ENCODE measurements at places on chromosomes 3 and 15.

- no peak for DNase-seq
Observed at GRCh38 chr3:125123451-125124305, 67.9 kb upstream of the HEG1 start.

- no peak for DNase-seq
Observed at GRCh38 chr3:73060302-73060723, 1.1 kb upstream of the EBLN2 start.

DNA sequence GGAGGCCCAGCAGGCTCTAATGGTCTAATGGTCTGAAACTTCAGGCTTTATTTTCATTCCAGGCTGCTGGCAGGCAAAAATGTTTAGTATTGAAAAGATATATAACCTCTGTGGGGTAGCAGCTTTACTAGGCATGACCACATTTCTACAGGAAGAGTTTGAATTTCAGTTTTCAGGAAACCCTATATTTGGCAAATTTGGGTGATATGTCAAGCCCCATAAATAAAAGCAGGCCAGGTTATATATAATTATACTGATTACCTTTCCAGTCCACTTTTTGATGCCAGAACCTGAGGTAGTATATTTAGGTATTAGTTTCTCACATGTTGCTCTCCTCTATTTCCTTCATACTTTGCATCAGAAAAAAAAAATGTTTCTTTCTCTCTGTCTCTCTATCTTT, 37.2 kb upstream of the PHLDB2 start:
- DNase-seq: no peak

- no peak for DNase-seq
Observed at GRCh38 chr3:159830523-159831154, 158.0 kb upstream of the IL12A start.

DNA sequence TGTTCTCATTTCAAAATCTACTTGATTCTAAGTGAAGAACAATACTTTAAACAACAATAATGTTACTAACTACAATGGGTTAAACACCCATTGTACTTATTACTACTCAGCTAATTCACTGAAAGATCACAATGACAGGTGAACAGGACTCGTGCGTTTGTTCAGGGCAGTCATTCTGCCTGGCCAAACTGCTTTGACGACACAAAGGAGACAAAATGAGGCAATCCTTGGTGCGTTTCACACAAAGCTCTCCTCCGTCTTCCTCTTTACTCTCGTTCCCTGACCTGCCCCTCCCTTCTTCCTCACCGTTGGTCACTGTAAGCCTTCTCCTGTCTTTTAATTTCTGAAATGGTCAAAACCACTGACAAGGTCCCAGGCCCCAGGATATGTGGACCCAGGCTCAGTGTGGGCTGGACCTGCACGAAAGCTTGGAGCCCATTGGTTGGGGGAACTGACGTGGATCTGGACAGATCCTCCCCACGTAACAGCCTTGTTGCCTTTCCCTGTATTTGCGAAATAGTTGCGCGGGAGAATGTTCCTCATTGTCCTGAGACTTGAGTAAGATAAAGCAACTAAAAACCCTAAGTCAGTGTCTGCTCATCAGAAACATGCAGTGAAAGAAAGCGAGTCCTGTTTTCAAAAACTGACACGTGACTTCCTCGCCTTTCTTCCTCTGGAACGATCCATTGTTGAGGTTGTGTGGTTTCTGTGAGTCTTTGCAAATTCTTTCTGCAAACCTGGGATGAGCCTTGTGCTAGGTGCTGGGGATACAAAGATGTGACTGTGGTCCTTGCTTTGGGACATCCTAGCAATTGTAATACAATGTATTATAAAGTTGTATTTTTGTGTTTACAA, 147.1 kb upstream of the RGMA start:
- no peak for DNase-seq

GRCh38 chr3:155549087-155549486, 195.8 kb downstream of the PLCH1 start:
- no peak for DNase-seq

DNA sequence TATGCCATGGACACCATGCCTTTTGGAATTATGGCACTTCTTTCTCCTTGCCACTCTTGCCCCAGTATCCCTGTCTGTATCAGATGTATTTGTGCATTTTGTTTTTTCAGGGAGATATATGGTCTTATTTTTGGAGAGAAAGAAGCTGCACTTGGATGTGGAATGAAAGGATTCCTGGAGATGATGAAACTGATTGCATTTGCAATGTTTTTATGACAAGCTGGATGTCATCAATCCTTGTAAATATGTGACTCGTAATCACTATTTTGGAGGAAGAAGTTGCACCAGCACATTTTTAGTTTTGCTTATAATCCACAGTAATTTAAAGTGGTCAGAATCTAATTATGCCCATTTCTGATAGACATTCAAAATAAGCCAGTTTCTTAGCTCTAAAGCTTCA, 165.0 kb downstream of the NR1D2 start:
- DNase-seq: no peak

DNA sequence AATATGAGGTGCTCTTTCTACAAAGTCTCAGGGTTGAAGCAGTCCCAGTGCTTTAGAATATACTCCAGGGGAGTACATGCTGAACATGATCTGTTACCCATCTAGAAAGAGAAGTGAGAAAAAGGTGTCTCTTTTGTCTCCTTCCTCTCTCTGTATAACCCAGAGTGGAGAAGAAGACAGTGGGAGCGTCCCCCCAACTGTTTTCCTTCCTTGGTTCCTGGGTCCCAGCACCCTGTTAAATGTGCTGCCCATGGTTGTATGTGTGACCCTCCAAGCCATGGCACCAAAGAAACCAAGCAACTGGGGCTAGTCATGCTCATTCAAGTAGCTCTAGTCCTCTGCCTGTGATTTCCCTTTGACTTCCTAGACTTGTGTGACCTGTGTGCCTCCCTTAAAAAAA, 683.7 kb downstream of the TBL1XR1 start:
- DNase-seq: no peak

- DNase-seq: no peak
Observed at GRCh38 chr3:144968750-144969350, 997.2 kb downstream of the DIPK2A start.

- no peak for DNase-seq
Observed at GRCh38 chr15:64237677-64238076, 74.9 kb upstream of the PPIB start.

DNA sequence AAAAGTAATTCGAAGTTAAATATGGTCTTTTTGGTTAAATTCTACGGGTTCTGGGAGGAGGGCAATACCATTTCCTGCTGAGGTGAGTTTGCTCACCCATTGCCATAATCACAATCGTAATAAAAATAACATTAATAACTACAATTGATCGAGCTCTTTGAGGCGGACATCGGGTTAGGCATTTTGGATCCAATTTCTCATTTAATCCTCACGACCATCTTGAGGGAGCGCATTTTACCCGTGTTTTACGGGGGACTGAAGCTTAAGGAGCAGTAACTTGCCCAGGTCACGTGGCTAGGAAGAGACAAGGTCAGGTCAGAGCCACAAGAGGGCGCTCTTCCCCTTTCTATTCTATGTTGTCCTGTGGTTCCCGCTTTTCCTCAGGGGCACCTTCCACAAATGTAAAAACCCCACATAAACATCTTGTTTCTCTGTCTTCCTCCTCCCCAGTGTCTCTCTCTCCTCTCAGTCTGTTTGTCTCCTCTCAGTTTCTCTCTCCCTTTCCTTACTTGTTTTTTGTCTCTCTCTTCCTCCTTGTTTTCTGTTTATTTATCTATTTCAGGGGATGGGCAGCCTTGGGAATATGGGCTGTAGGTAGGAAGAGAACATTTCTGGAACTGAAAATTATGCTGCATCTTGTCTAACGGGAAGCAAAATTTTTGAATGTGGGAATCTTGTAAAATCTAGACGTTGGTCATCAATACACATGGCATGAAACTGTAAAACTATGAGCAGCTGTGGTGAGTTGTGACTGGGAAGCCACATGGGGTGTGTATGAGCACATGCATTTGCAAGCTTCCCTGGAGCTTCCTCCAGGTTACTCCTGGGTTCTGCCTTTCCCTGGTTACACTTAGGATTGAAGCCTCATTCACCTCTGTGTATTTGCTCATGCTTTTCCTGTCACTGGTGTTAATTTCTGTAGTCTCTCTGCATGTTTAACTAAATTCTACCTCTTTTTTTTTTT, 71.0 kb downstream of the SQOR start:
- peak; percentile 51 for DNase-seq

DNA sequence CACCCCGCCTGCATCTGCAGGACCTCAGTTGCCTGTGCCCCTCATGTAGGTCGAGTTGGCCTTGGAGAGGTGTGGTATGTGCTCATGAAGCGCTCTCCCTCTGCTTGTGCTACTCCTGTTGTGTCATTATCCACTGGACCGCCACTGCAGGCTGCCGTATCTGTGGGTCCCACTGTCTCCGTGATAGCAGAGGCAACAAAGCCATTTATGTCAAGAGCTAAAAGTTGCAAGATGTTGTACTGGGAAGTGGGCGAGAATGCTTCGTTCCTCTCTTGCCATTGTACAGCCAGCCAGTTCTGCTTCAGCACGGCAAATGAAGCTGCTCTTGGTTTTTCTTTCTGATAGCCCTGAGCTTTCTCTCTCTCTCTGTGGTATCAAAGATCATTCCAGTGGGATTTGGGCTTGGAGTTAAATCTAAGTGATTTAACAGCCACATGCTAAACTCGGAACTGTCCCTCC, 89.0 kb downstream of the TMEM212 start:
- DNase-seq: no peak

GRCh38 chr3:36215241-36215640, 165.1 kb upstream of the STAC start:
- DNase-seq: no peak

DNA sequence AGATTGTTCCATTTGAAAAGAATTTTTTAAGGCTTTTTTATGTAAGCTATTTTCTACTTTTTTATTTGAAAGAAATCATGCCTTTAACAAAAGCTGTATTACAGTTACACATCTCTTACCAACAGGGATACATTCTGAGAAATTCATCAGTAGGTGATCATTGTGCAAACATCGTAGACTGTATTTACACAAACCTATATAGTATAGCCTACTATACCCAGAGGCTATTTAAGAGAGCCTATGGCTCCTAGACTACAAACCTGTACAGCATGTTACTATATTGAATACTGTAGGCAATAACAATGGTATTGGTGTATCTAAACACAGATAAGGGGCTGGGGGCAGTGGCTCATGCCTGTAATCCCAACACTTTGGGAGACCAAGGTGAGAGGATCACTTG, 43.1 kb downstream of the PEAK1 start:
- DNase-seq: no peak

GRCh38 chr3:105676621-105677300, 192.1 kb downstream of the CBLB start:
- no peak for DNase-seq

GRCh38 chr3:13251166-13251903, 168.8 kb downstream of the NUP210 start:
- DNase-seq: no peak

DNA sequence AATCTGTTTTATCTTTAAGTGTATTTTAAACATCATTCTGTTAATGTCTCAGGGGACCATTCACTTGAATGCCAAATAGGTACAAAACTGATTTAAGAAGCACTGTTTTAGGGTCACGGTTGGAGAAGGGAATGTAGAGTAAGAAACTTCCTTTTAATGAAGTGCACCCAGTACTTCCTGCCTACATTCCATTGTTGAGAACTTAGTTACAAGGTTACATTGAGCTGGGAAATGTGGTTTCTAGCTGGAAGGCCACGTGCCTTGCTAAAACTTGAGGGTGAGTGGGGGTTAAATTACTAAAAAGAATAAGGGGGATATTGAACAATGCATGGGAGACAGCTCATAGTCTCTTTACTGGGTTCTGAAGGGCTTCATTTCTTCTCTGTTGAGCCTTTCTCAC, 78.3 kb upstream of the TBC1D5 start:
- no peak for DNase-seq

GRCh38 chr3:131694376-131694775, 191.6 kb upstream of the MRPL3 start:
- no peak for DNase-seq

DNA sequence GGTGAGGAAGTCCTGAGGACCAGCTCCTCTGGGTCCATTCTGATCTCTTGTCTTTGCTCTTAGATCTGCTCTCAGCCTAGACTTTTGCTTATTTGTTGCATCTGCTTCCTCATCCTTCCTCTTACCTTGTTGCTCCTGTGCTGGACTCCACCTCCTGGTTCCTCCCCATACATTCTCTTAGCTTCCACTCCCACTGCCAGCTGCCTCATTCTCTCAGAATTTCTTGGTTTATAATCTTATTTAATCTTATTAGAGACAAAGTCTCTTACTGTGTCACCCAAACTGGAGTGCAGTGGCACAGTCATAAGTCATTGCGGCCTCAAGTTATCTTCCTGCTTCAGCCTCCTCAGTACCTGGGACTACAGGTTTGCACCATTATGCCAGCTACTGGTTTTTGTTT, 68.2 kb upstream of the PSMD6 start:
- DNase-seq: no peak

GRCh38 chr3:178455946-178456345, 80.3 kb upstream of the KCNMB2 start:
- no peak for DNase-seq

DNA sequence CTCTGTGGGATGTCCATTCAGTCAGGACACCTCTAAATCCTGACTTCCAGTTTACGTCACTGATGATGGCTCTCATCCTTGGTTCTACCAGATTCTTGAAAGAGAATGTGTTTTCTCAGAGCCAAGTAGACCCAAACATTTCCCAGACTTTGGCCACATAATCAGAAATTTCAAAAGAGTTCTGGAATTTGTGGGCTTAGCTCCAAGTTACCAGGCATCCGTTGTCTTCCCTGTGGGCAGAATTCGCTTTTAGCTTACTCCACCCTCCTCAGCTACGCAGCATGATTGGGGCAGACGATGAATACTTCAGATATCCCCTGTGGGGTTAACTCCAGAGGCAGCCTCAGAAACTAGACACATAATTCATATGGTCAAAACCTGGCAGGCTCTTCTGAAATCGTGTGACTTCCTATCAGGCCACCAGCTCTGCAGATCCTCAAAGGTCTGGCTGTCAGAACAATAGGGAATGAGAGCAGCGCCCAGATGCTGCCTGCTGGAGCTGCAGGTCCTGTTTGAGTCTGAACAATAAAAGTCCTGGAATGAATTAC, 30.6 kb downstream of the CRTC3 start:
- no peak for DNase-seq

- DNase-seq: no peak
Observed at GRCh38 chr3:126393563-126393962, 1.1 kb upstream of the CFAP100 start.

All from activated effector memory CD4-positive, alpha-beta T cell treated with Interleukin-2 at 50 U/mL for 16 hours (primary cell).